RWPE2 (cell line): ENCODE measurements at places on chromosomes 16 and 17.

DNA sequence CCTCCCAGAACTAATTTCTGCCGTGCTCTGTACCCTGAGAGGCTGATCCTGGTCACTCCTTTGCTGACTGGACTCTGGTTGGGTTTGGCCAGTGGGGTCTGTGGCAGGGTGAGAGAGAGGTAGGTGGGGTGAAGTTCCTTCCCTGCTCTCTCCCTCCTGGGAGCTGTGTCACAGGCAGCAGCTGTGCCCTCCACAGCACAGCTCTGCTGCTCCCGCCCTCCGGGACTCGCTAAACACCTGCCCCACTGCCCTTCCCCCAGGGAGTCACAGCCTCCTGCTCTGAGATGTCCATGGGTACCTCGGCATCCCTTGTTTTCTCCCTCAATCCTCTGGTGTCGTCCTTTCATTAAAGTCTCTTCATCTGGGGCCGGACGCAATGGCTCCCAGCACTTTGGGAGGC lies 66.4 kb downstream of the SRCIN1 start:
- no peak for DNase-seq

GRCh38 chr17:17938388-17939107 lies 33.7 kb downstream of the TOM1L2 start:
- DNase-seq = no peak

DNA sequence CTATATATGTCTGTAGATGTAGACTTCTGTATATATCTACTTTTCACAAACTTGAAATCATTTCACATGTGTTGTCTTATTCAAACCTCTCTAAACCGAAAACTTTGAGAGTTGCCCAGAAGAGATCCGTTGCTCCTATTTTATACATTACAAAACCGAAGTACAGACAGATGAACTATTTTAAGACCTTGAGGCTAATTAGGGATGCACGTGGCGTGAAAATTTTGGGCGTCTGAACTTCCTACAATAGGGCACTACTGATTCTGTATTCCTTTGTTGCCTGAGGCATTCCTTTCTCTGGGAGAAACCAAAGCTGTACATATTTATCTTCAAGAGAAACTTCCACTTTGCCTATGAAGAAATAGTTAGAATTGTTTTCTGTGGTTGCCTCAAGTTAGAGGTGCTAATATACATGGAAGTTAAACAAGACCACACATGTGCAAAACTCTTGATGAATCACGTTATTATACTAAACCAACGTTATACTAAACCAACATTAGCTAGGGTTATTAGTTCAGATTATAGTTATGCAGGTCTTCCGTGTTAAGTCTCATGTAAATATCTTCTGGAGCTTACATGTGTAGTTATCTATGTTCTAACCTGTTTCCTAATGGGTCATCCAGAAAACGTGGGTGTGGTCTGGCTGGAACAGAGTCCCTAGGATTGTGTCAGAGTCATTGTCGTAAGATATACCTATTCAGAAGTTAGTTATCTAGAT lies 111.2 kb downstream of the RBFOX1 start:
- no peak for DNase-seq

DNA sequence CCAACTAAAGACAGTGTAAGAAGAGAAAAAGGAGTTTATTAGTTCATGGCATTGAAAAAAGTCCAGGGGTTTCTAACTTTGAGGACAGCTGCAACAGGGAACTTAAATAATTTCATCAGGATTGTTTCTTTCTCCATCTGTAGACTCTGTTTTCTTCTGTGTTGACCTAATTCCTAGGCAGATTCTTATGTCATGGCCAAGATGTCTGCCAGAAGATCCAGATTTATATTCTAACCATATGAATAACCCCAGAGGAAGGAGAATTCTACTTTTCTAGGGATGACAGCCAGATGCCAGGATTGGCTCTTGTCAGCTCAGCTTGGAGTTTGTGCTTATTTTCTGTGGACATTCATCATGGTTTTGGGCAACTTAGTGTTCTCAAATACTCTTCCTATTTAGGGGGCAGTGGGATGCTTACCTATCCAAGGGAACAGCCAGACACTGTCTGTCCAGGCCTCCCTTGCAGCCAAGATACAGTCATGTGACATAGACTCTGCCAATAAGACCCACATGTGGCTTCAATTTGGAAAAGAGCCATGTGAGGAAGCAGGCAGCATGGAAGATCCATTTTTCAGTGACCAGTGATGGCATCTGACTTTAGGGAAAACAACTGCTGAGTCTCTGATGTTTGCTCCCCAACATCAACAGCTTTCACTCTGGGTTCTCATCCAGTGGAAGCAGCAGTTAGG lies 18.2 kb downstream of the PCTP start:
- no peak for DNase-seq
